ENCODE measurements at places on chromosomes 4 and X.

DNA sequence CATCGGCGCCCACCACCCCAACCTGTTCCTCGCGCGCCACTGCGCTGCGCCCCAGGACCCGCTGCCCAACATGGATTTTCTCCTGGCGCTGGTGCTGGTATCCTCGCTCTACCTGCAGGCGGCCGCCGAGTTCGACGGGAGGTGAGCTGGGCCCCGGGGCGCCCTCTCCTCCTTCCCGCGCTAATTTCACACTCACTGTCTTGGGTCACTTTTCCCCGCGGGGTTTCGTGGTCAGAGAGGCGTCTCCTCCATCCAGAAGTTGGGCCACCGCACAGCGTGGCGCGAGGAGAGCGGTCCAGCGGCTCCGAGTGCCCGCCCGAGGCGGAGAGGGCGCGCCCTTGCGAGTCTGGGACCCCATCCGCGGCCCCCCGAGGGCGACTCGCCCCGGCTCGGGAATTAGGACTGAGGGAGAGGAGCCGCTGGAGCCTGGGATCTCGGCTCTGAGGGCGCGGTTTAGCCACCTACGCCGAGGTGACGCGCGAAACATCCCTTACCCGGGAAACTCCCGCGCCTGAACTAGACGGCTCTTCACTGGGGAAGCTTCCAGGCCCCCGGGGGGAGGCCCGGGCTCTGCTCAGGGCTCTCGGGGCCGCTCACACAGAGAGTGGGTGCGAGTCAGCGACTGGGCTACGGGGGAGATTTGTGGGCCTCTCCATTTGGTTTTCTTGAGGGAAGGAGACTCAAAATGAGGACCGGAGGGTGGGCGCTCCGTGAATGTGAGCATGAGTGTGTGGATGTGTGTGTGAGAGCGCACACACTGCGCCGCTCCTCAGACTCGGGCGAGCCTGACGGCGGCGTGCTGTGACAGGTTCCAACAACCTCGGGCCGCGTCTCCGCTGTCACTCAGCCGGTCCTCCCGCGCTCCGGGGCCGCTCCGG, 551 bp downstream of the NPNT start:
- DNase-seq = peak; percentile 30

- peak; percentile 100 for DNase-seq
These were observed at the start of gene PPP2R3B for GRCh38 chrX:386768-387575. Gene PPP2R3B (minus strand): TSS chrX:386907. CDS start chrX:386691, 216 bp downstream.

DNA sequence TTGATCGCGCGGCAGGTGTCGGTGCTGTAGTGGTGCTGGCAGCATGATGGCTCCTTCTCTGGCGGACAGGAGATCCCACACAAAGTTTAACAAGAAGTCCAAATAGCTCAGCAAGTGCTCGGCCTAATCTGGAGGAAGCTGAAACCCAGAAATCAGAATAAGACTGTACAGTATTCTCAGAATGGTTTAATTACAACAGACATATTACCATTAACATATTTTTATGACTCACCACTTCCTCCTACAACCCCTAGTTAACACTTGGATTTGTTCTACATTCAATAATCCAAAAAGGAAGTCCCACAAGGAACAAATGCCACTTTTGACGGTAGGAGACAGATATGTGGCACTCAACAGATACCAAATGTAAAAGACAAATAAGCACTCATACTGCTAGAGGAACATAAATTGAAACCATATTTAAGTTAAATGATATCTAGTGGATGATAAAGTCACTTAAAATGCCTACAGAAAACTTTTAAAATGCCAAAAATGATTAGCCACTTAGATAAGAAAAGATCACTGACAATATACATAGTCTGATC, 91.2 kb downstream of the HUWE1 start:
- DNase-seq = no peak

- no peak for DNase-seq
These were observed 640.7 kb upstream of the AGA start for GRCh38 chr4:178082906-178083305.

DNA sequence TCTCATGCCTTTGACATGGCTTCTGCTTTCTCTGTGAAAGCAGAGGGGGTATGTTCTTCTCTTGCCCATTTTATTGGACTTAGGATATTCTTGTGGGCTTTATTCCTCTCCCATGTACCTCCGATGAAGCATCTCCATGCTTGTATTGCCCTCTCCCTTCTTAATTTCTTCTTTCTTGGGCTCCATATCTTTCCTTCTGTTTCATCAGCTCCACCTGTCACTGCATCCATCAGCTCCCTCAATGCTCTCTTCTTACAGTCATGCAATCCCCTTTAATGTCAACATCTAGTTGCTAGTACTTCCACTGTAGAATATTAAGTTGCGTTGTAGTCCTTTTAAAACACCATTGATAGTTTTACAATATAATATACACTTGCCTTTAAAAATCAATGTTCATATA, 257.6 kb downstream of the GPAT3 start:
- DNase-seq = no peak

- DNase-seq = peak; percentile 60
These were observed 33.9 kb upstream of the HPF1 start for GRCh38 chr4:169791527-169792156.

DNA sequence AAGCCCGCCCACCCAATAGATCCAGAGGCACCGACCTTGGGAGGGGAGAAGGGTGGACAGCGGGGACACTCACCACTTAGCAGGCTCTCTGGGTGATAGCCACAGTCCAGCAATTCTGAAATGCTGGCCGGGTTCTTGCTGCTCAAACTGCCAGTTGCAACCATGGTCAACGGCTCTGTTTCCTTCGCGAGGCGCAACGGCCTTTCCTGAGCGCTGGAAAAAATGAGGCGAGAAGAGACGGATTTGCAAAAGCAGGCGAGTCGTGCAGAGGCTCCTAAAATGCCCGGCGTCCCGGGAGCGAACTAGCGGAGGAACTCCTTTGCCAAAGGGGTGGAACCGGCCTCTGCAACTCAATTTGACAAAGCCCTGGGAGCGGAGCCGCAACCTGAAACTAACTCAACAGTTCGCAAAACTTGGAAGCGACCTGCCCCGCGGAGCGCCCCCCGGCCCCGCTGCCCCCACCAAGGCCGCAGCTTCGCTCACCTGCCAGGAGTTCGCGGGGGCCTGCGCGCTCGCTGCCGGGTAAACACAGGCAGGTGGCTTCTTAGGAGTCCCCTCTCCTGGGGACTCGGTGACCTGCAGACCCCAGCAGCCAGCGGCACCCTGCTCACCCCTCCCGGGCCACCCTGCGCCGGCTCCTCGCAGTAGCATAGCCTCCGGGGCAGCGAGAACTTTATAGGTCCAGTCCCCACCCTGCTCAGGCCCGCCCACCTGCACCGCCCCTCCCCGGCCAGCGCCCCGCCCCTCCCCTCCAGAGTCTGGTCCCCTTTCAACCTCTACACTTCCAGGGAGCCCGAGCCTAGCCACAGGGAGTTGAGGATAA, at the start of gene DDIT4L:
Gene DDIT4L, minus strand, starts transcription at position 649 of the 823 bp plus-strand sequence. Its CDS starts 485 bp downstream, at position 164.
- DNase-seq = peak; percentile 82

DNA sequence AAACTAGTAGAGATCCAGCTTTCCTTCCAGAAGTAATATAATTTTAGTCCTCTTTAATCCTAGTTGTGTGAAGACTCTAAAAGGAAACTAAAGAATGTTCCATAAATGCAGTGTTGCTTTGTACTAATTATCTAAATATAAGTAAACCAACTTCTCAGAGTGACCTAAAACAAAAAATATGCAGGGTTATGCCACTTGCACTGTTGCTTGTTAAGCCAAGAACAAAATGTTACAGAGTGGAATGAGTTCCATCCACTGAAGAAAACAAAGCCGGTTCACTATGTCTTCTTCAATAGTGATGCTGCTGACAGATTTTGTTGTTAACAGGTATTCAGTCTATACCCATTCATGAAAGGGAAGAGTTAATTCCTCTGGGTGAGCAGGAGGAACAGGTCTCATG, 252.0 kb upstream of the DIAPH2 start:
- DNase-seq = no peak

DNA sequence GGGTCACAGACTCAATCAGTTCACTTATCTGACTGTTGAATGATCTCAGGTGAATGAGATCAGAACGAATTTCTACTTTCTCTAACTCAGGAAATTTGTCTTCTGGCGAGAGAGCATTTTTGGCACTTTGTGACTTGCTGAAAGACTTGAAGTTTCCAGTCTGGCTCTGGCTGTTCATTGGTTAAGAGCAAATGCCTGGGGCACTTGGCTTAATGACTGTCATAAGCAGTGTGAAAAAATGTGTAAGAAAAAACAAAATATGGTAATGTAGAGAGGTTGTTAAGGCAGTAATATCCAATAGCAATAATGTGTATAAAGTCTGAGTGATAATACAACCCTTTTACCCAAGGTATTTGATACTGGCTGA, 71.3 kb upstream of the PGRMC2 start:
- no peak for DNase-seq

- no peak for DNase-seq
These were observed 30.3 kb upstream of the TMSB15B start for GRCh38 chrX:103932133-103932532.

DNA sequence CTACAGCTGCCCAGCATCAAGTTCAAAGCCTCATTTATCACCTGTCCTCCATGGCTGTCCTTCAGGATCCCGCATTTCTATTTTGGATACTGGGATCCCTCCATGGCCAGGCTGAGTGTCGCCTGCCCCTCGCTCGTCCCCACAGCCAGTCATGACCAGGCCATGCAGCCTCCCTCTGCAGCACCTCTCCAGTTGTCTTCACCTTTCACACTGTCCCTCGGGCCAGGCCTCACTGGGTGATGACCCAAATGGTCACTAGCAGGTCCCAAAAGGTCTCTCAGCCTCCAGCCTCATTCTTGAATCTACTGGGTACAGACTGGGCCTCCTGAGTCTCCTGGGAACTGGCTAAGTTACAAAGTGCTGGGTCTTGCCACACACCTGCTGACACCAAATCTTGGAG, 48.7 kb upstream of the HELT start:
- no peak for DNase-seq

DNA sequence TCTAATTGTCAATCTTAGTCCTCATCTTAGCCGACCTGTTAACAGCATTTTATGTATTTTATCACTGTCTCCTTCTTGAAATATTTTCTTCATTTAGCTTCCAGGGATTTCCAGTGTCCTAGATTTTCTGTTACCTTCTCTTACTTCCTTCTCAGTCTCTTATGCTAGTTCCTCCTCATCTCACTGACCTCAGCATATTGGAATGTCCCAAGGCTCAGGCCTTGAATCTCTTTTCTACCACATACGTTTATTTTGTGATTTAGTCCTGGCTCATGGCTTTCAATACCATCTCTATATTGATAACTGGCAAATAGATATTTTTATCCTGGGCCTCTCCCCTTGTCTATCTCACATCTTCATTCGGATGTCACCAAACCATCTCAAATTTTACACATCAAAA, 61.1 kb downstream of the IQCM start:
- no peak for DNase-seq

- no peak for DNase-seq
These were observed 2.9 kb downstream of the CLOCK start for GRCh38 chr4:55543858-55544257.

DNA sequence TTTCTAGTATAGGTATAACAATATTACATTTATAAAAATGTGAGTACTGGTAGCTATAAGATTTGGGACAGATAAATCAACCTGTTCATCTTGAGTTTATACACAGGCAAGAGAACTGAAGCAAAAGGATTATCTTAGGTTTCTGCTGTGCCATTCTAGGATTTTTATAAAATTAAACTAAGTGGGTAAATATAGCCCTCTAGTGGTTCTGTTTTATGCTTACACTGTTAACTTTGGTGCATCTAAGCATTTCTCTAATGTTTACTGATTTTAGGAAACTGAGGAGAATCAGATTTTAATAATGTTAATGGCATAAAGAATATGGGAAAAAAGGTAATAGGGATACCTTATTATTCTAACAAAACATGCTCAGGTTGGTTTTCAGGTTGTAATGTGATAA, 1.1 kb upstream of the RRH start:
- no peak for DNase-seq

GRCh38 chrX:80285131-80285773, 135.0 kb upstream of the TENT5D start:
- peak; percentile 10 for DNase-seq

DNA sequence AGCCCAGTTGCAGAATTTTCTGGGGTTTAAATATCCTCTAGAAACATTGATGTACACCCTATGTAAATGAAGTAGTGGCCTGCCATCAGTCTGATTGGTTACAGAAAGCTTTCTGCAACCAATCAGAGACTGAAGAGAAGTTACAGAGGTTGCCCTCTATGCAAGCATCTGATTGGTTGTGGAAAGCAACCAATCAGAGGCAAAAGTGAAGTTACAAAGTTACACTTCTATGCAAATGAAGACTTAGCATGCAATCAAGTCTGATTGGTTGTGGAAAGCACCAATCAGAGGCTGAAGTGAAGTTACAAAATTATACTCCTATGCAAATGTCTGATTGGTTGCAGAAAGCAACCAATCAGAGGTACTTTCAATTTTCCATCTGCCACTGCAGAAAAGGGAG, 51.9 kb upstream of the USP9X start:
- DNase-seq = no peak

DNA sequence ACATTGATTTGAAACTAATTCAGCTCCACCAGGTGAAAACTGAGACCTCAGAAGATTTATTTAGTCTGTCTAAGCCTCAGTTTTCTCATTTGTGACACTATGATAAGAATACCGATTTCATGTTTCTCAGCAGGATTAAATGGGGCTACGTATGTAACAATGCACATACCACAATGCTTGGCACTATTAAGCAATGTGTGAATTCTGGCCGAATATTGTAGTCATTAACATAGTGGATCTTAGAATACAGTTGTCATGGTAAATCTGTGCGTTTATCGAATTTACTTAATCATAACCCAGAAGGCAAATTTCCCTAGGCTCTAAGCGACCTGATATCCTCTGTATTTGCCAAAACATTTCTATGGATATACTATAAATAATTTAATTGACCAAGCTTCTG, 69.1 kb downstream of the TMA16 start:
- no peak for DNase-seq

- no peak for DNase-seq
These were observed 1592.9 kb upstream of the TENM3 start for GRCh38 chr4:180650273-180650672.

GRCh38 chr4:81722290-81722851, 250.7 kb upstream of the RASGEF1B start:
- DNase-seq = no peak

DNA sequence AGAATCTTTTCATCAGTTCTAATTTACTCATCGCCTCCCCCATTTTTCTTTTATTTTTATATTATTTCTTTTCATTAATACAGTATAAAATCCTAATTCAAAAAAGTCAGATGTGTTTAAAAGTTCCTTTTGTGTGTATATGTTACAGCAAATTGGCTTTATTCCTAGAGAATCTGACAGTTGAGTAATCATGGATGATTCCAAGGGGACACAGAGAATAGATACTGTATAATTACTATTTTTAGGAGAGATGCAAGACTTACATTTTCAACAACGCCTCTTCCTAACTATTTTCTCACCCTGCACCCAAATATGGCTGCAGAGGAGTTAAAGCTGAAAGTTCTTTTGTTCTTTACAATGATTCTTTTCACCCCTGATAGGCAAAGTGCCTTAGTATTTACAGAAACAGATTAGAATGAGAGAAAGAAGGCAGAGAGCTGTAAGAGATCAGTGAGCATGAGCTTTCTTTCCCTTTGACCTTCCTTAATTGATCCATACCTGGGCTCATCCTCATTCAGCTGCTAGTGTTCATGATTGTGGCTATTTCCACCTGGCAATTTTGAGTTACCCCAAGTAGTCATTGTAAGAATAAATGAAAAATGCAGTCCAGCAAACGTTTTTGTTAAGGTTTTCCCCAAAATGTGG, 210.8 kb downstream of the SLC4A4 start:
- no peak for DNase-seq
